Activated CD8-positive, alpha-beta memory T cell treated with anti-CD3 and anti-CD28 coated beads, Interleukin-2, amount 10 ng/mL, durations not matched to agents 7 days and 5 days (primary cell): ENCODE measurements at places on chromosomes 1 and 21.
A peak's percentile ranks its signal among the peaks of the same experiment; 100 is the strongest.

DNA sequence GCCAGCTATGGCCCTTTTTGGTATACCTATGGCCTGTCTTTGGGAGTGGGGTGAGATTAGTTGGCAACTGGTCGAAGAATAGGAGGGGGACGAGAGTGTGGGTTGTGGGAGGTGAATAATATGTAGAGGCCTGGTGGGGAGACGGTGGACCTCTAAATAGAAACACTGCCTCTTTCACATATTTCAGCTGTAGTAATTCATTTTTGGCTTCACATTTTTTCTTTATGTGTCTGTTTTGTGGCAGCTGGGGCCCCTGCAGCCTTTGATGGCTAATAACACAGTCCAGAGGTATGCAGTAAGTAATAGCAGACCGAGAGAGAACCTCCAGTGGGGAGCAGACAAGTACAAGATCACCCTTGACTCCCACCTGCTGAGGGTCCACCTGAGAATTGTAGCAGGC, 75.9 kb downstream of the HLX start:
- no peak for DNase-seq

GRCh38 chr1:63615768-63616420, 22.7 kb downstream of the PGM1 start:
- peak; percentile 68 for DNase-seq

GRCh38 chr1:2587071-2587859, 688 bp downstream of the PRXL2B start:
- DNase-seq: peak; percentile 55

GRCh38 chr1:31380181-31380580, 7.3 kb upstream of the FABP3 start:
- DNase-seq: no peak

GRCh38 chr1:160614410-160614809, 32.4 kb downstream of the SLAMF1 start:
- no peak for DNase-seq

GRCh38 chr1:77018761-77019160, 151.5 kb downstream of the ST6GALNAC5 start:
- DNase-seq: no peak

GRCh38 chr1:240337781-240338180, 246.1 kb downstream of the FMN2 start:
- DNase-seq: no peak

DNA sequence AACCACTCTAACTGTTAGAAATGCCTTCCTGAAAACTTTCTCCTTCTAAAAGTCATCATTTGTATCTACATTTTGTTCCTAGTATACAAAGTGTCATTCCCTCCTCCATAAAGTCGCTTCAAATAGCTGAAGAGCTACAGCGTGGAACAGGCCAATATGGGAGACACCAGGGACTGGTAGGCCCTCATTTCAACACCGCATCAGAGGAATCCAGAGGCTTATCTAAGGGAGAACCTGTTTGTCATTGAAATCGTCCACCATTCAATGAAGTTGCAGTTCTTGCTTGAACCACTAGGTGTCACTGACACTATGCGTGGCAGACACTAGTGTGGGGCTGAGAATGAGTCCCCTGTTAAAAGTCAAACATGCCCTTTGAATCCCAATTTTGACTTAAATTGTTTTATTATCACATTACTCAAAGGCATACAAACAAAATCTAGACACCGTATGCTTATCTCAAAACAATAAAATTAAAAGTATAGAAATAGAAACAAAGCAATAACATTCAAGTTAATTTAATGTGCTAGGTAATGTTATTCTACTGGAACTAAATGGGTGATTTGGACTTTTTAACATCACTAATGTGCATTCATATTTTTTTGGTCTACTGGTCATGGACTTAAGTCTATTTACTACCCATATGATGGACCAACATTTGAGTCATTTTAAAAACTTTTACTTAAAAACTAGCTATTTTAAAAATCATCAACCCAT, 182.3 kb downstream of the FCRL5 start:
- peak; percentile 58 for DNase-seq

DNA sequence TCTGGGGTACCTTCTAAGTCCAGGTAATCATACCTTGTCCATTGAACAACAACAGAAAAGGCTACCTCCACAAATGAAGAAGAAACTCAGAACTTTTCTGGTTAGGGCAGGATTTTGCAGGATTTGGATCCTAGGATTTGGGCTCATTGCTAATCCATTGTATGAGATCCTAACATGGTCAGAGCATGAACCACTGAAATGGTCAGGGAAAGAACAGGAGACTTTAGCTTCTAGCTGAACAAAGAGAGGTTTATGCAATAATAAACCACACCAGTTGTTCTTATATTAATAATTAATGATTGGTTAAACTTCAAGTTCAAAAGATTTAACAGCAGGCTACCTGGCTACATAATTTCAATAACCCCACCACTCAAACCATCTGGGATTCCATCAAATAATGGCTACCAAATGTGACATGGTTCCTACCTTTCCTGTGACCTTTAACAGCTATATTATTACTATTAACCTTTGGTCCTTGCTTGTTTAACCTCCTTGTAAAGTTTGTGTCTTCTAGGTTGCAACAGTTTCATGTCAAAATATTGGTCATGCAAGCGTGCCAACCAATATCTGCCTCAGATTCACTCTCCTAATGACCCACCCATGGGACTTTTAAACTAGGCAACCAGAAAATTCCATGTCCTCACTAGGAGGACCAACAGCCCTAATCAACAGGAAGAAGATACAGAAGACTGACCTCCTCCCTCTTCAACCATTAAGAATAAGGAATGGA, 60.6 kb upstream of the USH2A start:
- DNase-seq: no peak

DNA sequence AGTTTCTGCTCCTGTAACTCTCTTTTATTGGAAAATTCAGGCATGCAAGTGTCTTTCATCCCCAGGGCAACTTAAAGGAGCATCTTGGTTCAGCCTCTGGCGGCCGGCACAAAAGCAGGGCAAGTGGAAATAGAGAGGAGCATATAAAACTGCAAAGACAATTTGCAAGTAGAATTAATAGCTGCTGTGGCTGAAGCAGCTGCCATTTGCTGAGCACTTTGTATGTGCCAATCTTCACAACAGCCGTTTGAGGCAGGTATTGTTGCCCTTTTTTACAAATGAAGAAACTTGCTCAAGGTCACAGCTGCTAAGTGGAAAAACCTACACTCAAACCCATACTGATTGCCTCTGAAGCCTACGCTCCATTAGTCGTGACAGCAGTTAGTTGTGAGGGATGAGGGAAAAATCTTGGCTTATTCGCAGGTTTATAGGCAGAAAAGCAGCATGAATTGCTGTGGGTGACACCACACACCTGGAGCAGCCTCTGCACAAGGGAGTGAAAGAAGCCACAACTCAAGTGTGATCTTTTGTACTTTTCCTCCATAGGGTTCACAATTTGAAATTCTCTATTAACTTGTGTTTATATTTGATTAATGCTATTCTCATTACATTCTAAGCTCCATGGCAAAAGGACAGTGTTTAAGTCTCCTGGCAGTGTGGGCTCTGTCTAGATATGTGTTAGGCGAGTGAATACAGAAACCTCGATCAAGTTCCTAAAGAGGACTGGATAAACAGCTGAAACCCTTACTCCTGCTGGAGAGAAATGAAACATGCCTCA, 99.0 kb upstream of the BEND5 start:
- DNase-seq: no peak

DNA sequence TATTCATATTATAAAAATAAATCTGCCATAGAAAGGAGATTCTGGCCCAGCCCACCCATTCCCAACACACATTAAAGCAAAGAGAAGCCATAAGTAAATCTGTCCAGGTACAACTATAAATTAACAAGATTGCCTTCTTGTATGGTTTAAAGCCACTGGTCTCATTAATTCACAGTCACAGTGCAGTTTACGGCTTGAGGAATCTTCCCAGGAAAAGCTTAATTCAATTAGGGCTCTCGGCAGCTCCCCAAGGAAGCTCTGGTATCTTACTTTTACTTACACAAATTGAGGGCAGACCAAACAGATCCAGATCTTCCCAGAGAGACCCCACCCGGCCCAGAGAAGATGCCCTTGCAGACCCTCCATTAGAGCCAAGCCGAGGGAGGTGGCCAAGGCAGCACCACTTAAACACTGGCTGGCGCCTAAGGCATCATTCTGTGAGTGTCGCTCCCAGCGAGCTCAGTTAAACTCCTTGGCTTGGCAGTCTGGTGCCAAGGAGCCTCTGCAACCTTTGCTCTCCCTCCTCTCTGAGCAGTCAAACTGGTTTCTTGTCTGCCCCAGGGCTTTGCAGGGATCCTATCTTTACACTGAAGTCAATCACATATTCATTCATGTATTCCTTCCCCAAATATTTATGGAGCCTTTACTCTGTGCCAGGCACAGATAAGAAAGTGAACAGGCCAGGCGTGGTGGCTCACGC, 10.7 kb downstream of the SLC9A1 start:
- no peak for DNase-seq

- no peak for DNase-seq
Observed at GRCh38 chr21:40345711-40346321, 478.6 kb downstream of the PCP4 start.
